ENCODE measurements at places on chromosomes 11 and 22.
A peak's percentile ranks its signal among the peaks of the same experiment; 100 is the strongest.

- no peak for DNase-seq
Measured at GRCh38 chr11:2367266-2368160, 9.6 kb upstream of the CD81 start.

GRCh38 chr22:40413873-40414272 lies 43.5 kb downstream of the SGSM3 start:
- no peak for DNase-seq

DNA sequence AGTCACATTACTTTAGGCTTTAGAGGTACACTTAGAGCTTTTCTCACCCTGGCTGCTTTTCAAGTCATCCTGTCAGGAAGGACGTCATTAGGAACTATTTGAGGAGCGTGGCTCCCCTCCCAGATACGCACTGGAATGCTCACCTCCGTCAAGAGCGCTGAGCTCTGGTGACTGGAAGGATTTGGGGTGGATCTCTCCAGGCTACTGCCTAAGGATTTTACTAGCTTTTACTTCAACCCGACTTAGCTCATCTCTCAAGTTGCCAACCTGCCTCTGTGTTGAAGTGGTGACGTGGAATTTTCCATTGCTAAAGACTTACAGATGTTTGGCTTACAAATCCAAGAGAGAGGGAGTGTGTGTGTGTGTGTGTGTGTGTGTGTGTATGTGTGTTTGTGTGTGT lies 355.3 kb upstream of the CCDC90B start:
- no peak for DNase-seq

DNA sequence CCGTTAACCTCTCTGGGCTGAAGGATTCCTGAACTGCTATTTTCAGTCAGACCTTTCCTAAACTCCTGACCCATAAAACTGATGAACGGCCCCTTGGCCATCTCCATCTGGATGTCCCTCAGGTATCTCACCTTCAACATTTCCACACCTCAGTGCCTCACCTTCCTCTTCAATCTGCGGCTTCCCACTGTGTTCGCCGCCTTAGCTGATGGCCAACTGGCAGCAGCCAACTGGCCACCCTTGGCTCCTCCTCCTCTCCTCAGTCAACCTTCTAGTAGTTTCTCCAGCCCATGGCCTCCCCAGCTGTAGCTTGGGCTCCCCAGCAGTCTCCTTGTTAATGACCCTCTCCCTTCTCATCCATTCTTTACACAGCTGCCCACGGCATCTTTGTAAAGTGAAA lies 55.0 kb upstream of the PHOX2A start:
- no peak for DNase-seq

- DNase-seq = no peak
Measured at GRCh38 chr11:119982517-119983239, 155.2 kb downstream of the TRIM29 start.

DNA sequence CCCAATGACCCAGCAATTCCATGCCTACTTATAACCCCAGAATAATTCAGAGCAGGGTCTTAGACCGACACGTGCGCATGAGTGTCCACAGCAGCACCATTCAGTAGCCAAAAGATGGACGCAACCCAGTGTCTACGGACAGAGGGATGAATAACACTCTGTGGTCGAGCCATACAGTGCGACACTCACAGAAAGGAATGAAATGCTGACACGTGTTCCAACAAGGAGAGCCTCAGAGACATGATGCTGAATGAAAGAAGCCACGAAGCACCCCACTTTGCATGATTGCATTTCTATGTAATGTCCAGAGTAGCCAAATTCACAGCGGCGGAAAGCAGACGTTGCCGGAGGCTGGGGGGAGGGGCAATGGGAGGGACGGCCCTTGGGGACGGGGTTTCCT lies 134.4 kb downstream of the CTTN start:
- DNase-seq = no peak

GRCh38 chr11:66216911-66217310 lies 51.5 kb upstream of the RAB1B start:
- no peak for DNase-seq

DNA sequence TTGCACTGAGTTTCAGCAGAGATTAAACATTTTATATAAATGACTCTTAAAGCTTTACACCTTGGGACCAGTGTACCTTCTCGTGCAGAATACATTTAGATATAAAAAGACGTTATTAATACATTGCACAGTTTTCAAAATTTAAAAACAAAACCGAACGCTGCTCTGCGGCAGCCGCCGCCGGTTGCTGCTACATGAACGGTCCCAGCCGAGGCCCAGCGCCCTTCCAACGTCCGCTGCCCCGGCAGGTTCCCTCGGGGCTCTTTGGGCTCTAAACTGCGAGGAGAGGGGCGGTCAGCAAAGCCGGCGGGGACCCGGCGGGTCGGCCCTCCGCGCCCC lies 2.0 kb downstream of the CDKN1C start:
- DNase-seq = no peak

DNA sequence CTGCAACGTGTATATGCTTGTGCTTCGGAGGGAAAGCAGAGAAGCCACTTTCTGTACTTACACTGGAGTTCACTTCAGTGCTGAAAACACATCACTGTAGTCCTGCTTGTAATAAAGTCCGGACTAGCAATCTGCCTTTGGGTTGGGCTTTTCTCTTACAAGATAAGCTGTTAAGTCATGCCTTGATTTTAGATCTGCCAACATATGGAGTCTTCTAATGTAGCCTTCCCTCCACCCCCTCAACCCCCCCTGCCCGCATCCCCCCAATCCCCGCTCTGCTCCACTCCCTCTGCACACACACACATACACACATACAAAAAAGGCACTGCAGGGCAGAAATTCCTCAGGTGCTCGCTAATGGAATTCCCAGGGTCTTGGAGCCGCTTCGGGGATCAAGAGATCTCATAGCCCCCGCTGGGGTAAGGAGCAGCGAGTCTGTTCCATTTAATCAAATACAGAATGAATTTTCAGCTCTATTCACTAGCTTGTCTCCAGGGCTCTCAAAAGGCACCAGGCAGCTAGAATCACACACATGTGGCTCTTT lies 3.4 kb downstream of the CDON start:
- no peak for DNase-seq

GRCh38 chr11:102534261-102534872 lies 3.8 kb upstream of the MMP7 start:
- peak; percentile 20 for DNase-seq

GRCh38 chr11:133918608-133919260 lies 38.0 kb downstream of the IGSF9B start:
- no peak for DNase-seq

DNA sequence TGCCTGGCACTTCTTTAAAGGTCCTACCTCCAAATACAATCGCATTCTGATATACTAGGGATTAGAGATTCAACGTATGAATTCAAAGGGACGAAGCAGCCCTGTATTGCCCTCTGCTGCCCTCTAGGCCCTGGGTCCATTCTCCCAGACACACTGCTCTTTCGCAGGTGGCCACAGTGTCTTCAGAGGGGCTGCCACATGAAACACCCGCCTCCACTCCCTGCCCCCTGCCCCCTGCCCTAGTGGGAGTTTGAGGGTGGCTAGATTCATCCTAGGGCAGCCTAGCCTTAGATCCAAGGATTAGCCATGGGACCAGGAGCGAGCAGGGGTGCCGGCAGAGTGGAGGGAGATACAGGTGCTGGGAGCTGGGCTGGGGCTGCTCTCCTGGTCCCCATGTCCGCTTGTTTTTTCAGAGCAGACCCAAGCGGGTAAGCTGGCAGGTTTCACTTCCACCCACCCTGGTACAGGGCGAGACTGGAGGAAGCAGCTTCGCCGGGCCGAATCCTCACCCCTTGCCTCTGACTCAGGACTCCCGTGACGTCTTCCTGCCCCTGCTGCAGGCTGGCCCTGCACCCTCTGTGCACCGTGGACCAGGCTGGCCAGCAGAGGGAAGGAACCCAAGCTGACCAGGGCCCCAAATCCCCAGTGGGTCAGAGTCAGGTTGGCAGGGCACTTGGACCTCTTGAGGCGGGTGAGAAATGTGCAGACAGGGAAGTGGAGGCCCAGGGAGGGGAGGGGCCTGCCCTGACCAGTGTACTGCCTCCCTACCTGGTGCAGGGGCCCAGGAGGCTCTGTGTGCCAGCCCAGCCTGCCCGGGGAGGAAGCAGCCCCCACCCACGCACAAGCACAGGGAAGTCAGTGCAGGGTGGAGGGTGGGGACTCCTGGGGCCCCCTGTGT lies 28.4 kb upstream of the HMOX1 start:
- DNase-seq = no peak

DNA sequence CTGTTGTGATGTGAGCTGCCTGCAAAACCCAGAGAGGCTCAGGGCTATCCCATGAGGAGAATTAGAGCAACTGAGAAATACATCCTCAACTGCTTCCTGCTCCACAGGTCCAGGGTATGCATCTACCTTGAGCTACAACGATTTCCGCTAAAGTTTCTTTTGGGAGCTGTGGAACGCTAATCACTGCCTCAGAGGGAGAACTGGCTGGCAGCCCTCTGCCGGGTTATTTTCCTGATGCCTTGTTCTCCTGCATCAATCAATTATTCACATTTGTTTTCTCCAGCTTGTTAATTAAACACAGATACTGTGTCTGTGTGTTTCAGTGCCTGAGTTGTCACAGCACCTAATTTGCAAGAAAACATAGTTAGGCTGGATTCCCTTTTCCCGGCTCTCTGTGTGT lies 211.1 kb upstream of the PLET1 start:
- DNase-seq = no peak

DNA sequence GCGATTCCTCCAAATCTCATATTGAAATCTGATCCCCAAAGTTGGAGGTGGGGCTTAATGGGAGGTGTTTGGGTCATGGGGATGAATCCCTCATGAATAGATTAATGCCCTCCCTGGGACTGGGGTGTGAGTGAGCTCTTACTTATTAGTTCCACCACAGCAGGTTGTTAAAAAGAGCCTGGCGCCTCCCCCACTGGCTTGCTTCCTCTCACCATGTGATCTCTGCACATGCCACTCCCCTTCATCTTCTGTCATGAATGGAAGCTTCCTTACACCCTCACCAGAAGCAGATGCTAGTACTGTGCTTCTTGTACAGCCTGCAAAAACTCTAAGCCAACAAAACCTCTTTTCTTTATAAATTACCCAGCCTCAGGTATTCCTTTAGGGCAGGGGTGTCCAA lies 8.8 kb downstream of the RRAS2 start:
- DNase-seq = no peak

DNA sequence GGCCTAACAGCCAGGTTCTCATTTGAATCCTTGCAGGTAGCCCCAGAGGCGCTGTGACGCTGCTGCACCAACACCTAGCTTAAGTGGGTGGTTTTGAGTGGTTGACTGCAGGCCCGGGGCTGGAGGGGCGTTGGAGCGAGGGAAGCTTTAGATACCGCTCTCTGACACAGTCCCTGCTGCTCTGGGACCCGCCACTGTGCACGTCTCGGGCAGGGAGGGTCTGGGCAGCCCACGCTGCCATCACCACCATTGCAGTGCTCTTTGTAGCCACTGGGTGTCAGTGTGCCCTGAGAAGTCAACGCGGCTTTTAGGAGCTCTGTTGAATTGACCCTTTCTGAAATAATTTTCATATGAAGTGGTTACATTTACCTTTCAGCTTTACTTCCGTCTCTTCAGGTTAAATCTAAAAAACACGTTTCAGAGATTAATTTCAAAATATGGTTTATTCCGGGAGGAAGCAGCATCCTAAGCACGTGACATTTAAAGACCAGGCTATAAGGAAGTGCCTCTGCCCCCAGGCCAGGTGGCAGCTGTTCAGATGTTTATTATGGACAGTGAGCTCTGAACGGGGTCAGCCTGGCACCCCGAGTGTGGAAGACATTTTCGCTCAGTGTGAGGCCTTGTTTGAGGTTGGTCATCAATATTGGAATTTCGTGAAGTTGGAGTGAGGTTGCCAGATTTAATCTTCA lies 30.9 kb upstream of the PARVB start:
- peak; percentile 56 for DNase-seq

GRCh38 chr11:14089690-14090462 lies 127.4 kb downstream of the SPON1 start:
- DNase-seq = no peak

- DNase-seq = peak; percentile 20
Measured at GRCh38 chr11:67006029-67006884, 16.7 kb upstream of the SYT12 start.

GRCh38 chr11:100460426-100460825 lies 226.7 kb upstream of the ARHGAP42 start:
- DNase-seq = no peak

DNA sequence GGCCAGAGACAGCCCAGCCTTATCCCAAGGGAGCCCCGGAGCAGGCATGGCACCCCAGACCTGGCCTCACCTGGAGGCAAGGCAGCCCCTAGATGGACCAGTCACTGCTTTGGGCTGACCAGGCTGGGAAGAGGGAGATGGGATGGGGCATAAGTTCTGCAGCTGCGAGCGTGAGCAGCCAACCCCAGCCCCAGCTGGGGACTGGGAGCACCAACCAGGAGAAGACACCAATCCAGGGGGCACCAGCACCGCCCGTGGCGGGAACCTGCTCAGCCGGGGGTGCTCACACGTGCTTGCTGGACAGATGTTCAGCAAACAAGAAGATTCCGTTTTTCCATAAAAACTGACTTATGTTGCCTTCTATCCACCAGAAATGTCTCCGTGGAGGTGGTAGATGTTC lies 16.2 kb upstream of the FADD start:
- no peak for DNase-seq

GRCh38 chr11:4881860-4882500 lies at the start of gene OR51T1:
Gene OR51T1 (plus strand): TSS chr11:4881900. CDS start chr11:4881900, 0 bp downstream.
- no peak for DNase-seq

GRCh38 chr11:134654161-134654915 lies 242.3 kb upstream of the B3GAT1 start:
- DNase-seq = no peak

- no peak for DNase-seq
Measured at GRCh38 chr11:16160146-16160545, 196.2 kb downstream of the SOX6 start.

GRCh38 chr22:47327241-47327640 lies 564.8 kb downstream of the TBC1D22A start:
- DNase-seq = no peak

DNA sequence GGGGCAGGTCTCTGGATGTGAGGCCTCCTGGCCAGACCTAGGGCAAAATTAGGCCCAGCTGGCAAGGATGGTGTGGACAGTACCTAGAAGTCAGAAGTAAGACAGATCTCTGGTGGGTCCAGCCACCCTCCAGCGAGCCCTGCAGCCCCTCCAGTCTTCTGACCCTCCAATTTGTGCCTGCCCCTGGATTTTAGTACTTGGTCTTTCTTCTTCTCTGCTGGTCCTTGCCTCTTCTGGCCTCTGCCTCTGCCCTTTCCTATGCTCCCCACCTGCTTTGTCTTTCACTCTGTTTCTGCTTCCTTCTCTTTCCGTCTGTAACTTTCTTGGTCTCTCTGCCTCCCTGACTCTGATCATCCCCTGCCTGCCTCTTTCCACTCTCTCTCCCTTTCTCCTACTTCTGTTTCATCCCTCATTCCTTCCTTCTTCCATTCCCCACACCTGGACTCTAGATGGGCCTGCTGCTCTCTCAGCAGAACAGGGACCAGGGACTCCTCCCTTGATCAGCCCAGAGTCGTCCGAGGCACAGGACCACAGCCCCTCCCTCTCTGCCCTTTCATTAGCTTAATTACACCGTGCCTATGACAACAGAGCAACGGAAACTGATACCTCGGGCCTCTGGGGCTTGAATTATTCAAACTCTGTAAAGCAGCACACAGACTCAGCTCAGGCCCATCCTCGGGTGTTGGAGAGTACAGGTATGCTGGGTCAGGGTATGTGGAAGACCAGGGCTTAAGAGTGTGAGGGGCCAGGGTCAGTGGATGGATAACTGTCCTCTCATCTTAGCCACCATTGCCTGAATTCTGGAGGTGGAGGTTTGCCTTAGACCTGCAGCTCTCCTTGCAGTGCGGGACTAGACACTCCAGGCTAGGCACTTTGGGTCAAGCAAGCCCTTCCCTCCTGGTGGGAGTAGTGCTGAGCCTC lies at the start of gene CHRNA10:
CHRNA10 (minus strand) TSS at position 51 of the 921 bp plus-strand sequence. CDS start 72 bp downstream, outside the sequence.
- no peak for DNase-seq

- no peak for DNase-seq
Measured at GRCh38 chr11:123143921-123144320, 51.1 kb downstream of the CLMP start.

- DNase-seq = no peak
Measured at GRCh38 chr11:108945341-108945740, 280.5 kb downstream of the DDX10 start.
